Stimulated activated CD4-positive, alpha-beta T cell treated with anti-CD3 and anti-CD28 coated beads, Interleukin-12 subunit alpha, Interleukin-12 subunit beta, amount 100 ng/mL, for 48 hours (primary cell): ENCODE measurements at places on chromosomes 6 and 20.

- DNase-seq, result no peak
Observed at GRCh38 chr20:60690771-60691170, 561.3 kb upstream of the CDH4 start.

DNA sequence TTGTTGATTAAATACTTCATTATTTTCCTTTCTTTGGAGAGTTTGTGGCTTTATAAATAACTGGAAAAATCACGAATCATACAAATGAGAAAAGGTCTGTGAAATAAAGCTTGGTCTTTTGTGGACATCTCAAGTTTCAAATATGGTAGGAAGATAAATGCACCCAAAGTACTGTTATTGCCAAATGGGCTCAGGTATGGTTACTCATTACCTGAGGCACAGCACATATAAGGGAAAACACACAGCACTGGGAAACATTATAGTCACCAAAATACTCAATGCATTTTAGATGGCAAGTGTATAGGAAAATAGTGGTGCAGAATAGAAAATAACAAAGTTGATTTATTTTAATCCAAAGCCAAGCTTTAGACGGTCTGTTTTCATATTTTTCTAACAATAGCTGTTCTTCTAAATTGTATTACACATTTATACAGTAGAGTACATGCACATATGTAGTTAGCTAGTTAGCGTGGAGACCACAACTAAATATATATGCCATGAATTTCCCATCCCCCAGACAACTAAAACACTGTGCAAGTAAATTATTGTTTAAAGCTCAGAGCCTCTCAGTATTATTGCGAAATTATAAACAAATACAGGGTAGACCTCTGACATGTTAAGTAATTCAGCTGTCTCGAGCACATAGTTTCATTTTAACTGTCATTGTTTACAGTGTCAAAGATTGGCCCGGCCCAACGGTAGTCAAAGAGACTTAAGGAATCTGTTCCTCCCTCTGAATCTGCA is 336.0 kb downstream of the SYNE1 start:
- DNase-seq, result no peak

DNA sequence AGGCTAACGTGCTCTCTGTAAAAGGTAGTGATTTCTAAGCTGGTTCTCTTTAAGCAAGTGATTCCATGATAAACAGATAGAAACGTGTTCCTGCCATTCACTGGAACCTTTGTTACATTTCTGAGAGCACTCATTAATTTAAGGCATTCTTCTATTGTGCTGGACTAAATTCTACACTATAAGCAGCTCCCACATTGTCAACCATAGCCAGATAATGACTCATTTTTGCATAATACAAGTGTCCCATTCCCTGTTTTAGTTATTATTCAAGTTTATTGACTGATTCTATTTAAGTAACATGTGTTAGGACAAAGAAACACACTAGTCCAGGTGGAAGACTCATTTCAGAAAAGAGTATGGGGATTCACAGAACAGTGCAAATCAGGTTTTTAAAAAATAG is 13.5 kb upstream of the XRN2 start:
- DNase-seq, result no peak

DNA sequence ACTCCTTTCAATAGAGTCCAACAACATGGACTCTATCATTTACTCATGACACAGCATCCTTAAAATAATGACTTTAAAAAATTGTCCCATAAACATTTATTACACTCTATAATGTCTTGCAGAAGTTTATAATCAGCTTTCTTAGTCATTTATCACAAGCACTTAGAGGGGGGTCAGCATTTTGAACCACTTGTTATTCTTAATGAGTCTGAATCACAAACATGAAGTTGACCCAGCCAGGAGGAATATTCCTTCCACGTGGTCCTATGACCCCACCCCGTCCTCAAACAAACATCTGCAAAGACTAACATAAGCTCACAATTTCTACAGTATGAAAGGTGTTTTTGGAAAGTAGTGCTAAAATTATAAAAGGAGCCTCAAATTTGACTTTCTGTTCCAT is 91.1 kb downstream of the MTFR2 start:
- DNase-seq, result no peak

- no peak for DNase-seq
Observed at GRCh38 chr6:161496941-161497340, 223.1 kb upstream of the AGPAT4 start.

- no peak for DNase-seq
Observed at GRCh38 chr6:42354702-42355101, 97.0 kb downstream of the TRERF1 start.

DNA sequence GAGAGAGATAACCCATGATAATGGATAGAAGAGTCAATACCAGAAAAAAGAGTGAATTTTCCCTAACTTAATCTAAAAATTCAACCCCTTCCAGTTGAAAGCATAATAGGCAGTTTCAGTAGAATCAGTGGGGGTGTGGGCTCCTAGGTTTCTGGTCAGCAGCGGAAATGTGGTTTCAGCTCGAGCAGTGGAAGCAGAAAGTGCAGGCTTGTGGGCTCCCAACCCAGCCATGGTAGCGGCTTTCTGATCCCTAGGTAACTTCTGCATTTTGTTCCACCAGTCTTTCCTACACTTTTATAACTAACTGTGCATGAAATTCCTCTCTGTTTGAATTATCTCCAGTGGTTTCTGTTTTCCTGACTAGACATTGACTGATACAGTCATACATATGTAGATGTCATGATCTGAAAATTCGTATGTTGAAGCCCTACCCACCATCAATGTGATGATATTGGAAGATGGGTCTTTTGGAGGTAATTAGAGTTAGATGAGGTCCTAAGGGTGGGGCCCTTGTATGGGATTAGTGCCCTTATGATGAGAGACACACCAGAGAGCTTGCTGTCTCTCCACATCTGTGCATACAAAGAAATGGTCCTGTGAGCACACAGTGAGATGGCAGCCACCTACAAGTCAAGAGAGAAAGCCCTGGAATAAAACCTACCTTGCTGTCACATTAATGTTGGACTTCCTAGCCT is 6.5 kb upstream of the DDO start:
- no peak for DNase-seq

DNA sequence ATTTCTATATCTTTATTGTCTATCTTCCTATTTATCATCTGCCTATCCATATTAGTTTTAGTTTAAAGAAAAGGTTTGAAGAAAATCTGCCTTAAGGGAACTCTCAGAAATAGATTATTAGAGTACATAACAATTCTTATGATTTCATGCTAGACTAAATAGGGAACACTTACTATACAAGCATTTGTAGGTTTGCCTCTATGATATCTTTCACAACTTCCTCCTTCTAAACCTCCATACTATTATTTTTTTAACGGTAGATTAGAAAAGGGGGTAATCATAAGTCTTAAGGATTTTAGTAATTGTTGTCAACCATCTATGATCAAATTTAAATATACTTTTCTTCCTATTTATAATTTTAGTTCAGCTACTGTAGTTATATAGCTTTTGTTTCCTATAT is 11.6 kb upstream of the DSE start:
- DNase-seq, result no peak

GRCh38 chr20:46206992-46207549 is 89.0 kb downstream of the CD40 start:
- DNase-seq, result no peak

- DNase-seq, result no peak
Observed at GRCh38 chr6:156844089-156844488, 66.9 kb downstream of the ARID1B start.

GRCh38 chr6:31901953-31902643 is at the start of gene ZBTB12:
Gene ZBTB12, minus strand, starts transcription at chr6:31902086. Its CDS starts 781 bp downstream, at chr6:31901305.
- DNase-seq, result peak; percentile 67

DNA sequence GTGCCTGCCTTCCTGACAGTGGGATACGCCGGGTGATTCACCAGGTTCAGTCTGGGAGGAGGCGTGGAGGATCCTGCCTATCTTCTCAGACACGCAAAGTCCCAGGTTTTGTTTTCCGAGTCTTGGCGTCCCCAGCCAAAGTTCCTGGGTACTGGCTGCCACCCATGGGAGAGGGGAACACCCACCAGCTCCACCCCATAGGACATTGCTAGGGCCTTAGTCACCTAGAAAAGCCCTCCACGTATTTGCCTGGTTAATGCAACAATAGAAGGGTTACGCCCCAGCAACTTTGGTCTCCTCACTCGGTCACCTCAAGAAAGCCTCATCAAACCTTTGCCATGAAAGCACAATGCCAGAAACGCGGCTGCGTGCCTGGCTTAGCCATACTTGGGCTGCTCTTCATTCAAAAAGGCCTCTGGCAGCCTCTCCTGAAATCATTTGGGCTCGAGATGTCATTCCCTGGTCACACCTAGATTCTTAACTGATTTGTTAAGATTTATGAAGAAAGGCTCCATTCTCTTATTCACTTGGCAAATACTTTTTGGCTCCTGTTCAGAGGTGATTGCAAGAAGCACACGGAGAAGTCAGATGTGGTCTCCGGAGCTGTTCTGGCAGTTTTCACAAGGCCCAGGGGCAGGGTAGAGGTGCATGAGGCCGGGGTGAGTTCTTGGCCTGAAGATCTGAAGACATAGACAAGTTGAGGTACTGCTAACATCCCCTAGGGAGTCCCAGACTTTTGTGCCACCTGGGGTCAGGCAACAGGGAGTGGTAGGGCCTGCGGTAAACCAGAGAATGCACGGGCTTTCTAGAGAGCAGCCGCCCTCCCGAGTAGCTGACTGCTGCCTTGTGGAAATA is 35.5 kb upstream of the ZNF133 start:
- no peak for DNase-seq

- no peak for DNase-seq
Observed at GRCh38 chr6:98669371-98669770, 165.0 kb upstream of the POU3F2 start.

GRCh38 chr6:147161974-147162495 is 42.2 kb upstream of the STXBP5 start:
- no peak for DNase-seq

- DNase-seq, result no peak
Observed at GRCh38 chr6:3102875-3103274, 15.6 kb upstream of the BPHL start.

- no peak for DNase-seq
Observed at GRCh38 chr6:140586426-140587061, 1212.1 kb upstream of the CITED2 start.

- DNase-seq, result no peak
Observed at GRCh38 chr6:113385020-113385431, 472.1 kb upstream of the MARCKS start.

DNA sequence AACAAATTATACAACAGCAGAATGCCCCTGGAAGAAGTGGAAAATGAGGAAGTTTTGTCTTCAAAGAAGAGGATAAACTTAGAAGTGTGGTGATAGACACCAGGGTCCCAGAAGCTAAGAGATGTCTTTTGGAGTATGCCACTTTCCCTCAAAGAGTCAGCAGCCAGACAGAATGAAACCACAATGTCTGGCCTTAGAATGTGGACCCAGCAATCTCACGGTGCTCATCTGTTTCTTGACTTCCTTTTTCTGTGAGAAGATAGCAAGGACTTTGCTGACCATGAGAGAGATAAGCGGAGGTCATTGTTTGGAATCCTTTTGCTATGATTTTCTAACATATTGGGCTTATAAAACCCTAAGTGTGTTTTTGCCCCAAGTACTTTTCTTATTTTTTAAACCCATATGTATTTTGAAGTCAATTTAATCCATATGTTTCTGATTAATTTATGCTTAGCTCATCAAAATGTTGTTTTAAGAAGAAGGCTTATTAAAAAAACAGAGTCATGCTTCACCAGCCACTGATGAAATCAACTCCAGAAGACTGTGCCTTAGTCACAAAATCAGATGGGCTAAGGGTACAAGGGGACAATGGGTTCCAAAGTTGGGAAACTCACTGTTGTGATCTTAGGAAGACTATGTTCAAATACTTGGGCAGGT is 451.2 kb upstream of the JAG1 start:
- DNase-seq, result no peak

DNA sequence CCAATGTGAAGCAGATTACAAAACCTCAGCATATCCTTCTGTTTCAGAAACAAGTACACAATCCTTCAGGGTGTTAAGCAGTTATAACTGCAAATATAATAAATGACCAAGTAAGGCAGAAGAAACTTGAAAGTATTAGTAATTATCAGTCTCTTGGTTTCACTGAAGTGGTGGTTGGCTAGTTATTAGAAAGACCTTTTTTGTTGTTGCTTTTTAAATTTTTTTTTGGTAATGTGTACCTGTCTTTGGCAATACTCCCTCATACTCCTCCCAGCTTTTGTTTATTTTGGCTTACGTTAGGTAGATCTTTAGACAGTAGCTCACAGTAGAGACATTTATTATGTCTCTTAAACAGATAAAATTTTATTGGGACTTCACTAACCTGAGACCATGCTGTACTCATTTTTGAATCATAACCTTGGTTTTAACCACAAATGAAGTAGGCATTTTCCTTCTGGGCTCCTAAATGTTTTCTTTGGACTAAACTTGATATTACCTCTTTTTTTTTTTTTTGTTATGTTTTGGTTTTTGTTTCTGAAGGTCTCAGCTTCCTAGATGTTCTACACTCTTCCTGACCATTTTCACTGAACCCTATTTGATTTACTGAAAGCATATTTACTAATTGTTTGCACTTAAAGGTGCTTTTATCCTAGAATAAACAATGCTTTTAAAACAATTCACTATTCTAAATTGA is 6.4 kb downstream of the CD2AP start:
- DNase-seq, result no peak

GRCh38 chr6:63307581-63308246 is 12.1 kb downstream of the LGSN start:
- no peak for DNase-seq

GRCh38 chr6:168989421-168989820 is 264.2 kb downstream of the THBS2 start:
- no peak for DNase-seq

DNA sequence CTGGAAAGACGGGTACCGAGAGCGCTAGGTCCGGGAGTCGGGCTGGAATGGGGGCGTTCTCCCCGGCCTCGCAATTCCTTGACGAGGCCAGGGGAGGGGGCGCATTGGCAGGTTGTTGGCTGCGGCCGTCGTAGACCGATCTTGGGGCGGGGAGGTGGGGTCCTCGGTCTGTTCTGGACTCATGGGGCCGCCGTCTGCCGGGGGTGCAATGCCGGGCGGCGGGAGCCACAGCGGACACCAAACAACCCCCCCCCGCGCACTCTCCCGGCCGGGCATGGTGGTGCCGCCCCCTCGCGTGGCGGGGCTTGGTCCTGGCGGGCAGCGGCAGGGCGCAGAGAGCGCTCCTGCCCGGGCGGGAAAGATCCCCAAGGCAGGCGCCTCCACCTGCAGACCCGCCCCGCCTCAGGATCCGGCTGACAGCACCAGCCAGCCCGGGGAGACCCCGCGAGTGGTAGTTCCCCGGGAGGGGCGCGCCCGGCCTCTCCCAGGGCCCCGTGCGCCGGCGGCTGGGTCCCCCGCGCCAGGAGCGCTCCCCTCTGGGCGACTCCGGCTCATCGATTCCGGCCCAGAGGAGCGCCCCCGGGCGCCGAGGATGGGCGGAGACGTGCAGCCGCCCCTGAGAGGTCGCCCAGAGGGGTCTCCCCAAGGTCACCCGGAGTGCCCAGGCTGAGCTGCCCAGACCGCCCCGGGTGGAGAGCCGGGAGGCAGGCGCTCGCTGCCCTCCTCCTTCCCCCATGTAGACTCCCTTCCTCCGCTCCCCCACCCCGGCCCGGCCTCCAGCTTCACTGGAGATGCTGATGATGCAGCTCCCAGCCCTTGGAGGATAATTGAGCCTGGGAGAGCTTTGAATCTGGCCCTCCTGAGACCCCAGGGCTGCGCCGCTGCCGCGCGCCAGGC is 709 bp downstream of the PPP1R16B start:
- no peak for DNase-seq

GRCh38 chr6:81451787-81452186 is 300.7 kb downstream of the TENT5A start:
- DNase-seq, result no peak

GRCh38 chr6:167858086-167858591 is 31.4 kb downstream of the AFDN start:
- DNase-seq, result no peak
